ENCODE measurements at places on chromosomes 2 and 18. TPM values are rescaled to one million over a fixed set of nuclear protein-coding genes. Genes with fewer than 3 reads are reported as not detected.

Gene DHRS9
- not detected for total RNA-seq

- no peaks in the 10 kb centered on the region for H3K36me3 ChIP-seq
- DNase-seq, result peak; percentile 99
- H3K27me3 ChIP-seq, result no peaks in the 10 kb centered on the region
- H3K4me1 ChIP-seq, result peaks cover 6% of the 10 kb centered on the region
- no peak overlapping the region for H3K4me3 ChIP-seq
- H3K27ac ChIP-seq, result peak overlapping the region; percentile 5
Observed at GRCh38 chr18:67525328-67526099, 9.0 kb upstream of the DSEL start.

DNA sequence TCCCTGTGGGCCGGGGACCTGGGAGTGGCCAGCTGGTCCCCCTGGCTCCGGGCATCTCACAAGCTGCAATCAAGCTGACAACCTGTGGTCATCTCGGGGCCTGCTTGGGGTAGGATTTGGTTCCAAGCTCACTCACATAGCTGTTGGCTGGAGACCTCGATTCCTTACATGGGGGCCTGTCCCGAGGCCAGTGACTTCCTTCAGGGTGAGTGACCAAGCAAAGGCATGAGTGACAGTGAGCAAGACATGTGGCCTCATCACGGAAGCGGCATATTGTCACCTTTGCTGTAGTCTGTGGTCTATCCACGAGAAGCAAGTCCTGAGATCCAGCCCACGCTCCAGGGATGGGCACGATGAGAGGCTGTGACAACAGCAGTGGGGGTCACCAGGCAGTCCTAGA, 131.4 kb upstream of the ID2 start:
- no peaks in the 10 kb centered on the region for H3K36me3 ChIP-seq
- H3K4me1 ChIP-seq, result no peaks in the 10 kb centered on the region
- H3K27ac ChIP-seq, result no peak overlapping the region

Gene SLC35G4
- total RNA-seq, result not detected

Gene AGXT
- not detected for total RNA-seq

Gene TTN
- 0.33 TPM for total RNA-seq

DNA sequence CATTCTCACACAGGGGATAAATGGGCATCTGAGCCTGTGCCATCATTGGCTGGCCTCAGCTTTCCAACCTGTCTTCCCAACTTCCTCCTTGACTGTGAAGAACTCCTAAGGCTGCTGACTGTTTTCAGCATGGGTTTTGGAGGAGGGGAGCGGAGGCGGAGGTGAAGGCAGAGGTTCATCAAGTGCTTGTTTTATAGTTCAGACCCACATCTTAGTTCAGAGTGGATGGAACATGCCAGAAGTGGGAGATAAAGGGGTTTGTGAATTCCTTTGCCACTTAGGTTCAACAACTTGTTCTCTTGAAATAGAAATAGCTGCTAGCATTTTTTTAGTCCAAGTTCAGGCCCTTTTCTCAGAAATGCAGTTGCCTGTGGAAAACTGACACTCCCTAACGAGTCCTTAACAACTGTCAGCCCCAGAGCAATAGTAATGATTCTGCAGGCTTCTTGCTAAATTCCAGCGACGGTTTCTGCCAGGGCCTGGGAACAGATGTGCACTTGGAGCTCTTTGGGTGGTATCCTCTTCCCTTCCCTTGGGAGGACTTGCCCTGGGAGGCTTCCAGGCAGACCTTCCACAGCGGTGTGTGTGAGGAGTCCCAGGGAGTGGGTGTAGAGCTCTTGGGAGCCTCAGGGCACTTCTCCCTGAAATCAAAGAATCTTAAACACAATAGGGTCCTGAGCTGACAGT, 30.1 kb upstream of the ITGA6 start:
- peaks cover 4% of the 10 kb centered on the region for H3K27me3 ChIP-seq
- no peaks in the 10 kb centered on the region for H3K4me1 ChIP-seq
- no peak overlapping the region for H3K27ac ChIP-seq

DNA sequence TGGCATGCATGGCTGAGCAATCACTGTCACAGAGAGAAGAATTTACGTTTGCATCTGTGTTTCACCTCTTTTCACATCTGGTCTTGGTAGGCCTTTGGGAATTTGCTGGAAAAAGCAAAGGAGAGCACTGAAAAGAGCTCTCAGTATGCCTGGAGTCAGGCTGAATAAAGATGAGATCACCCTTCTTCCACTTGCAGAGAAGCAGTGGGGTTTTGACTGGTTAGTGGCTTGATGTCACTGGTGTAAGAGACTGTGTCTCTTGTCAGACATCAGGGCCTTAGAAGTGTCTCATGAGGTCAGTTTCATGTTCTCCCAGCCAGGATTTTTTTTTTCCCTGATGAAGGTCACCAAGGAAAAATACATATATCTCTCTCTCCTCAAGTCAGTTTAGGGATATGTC, 353.8 kb downstream of the INSIG2 start:
- H3K27me3 ChIP-seq, result no peaks in the 10 kb centered on the region
- H3K27ac ChIP-seq, result no peak overlapping the region
- H3K4me3 ChIP-seq, result no peak overlapping the region
- DNase-seq, result no peak
- H3K4me1 ChIP-seq, result no peaks in the 10 kb centered on the region
- H3K36me3 ChIP-seq, result no peaks in the 10 kb centered on the region

DNA sequence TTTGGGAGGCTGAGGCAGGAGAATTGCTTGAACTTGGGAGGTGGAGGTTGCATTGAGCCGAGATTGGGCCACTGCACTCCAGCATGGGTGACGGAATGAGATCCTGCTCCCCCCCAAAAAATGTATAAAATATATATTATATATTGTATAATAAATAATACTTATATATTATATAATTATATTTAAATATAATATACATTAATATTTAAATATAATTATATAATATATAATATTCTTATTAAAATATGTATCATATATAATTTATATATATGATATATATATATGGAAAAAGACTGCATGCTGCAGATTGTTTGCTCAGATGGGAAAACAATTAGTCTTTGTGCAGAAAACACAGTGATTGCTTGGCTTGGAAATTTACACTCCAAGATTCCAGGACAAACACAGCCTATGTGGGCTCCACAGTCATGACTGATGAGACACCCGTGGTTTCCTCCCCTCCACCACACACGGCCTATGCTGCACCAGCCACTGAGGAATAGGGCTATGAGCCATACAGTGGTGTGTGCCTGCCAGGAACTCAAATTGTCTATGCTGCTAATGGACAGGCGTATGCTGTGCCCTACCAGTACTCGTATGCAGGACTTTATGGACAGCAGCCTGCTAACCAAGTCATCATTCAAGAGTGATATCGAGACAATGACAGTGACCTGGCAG, 30.0 kb downstream of the PMAIP1 start:
- H3K4me3 ChIP-seq, result no peak overlapping the region
- H3K4me1 ChIP-seq, result no peaks in the 10 kb centered on the region
- DNase-seq, result peak; percentile 56
- no peaks in the 10 kb centered on the region for H3K36me3 ChIP-seq

DNA sequence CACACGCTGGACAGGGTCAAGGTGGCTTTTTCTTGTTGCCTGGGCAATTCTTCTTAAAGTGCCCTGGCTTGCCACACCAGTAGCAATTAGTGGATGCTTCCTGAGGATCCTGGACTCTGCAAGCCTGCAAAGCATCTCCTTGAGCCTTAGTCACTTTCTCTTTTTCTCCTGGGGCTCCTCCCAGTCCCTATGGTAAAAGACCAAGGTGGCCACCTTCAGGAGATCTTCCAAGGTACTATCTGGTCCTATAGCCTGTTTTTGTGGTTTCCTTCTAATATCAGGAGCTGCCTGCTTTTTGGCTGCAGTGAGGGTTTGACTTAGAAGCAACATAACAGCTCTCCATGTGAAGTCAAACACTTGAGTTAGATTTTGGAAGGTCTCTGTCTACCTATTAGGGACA, 33.3 kb upstream of the GMCL1 start:
- no peak overlapping the region for H3K4me3 ChIP-seq
- no peaks in the 10 kb centered on the region for H3K36me3 ChIP-seq
- no peak overlapping the region for H3K27ac ChIP-seq
- H3K27me3 ChIP-seq, result no peaks in the 10 kb centered on the region

DNA sequence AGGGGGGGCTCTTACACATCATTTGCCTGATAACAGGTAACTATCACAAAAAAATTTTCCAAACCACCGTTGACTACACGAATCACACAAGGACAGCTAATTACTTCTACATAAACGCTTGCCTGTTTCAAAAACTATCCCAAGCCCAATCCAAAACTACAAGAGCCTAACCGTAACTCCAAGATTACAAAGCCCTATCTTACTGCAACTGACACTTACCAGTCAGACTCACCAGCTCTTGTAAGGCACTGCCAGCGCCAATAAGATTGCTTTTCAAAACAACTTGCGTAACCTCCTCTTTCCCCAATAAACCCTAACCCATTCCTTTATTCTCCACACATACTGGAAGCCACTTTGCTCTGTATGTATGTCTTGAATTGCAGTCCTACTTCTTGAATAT, 148.4 kb downstream of the NBAS start:
- H3K27me3 ChIP-seq, result no peaks in the 10 kb centered on the region
- no peak for DNase-seq
- H3K4me3 ChIP-seq, result no peak overlapping the region
- H3K36me3 ChIP-seq, result no peaks in the 10 kb centered on the region
- H3K4me1 ChIP-seq, result no peaks in the 10 kb centered on the region
- no peak overlapping the region for H3K27ac ChIP-seq

Gene TPO
- not detected for total RNA-seq

Gene GPBAR1
- total RNA-seq, result under 0.01 TPM
